ENCODE measurements at places on chromosomes 13 and 19.

GRCh38 chr19:42290136-42290522, 11.8 kb upstream of the PRR19 start:
- DNase-seq = no peak
- no peaks in the 10 kb centered on the region for H3K4me1 ChIP-seq
- H3K27ac ChIP-seq = no peak overlapping the region
- no peak overlapping the region for H3K4me3 ChIP-seq

GRCh38 chr19:17001603-17002183, 24.9 kb downstream of the CPAMD8 start:
- H3K27ac ChIP-seq = no peak overlapping the region
- H3K4me1 ChIP-seq = no peaks in the 10 kb centered on the region
- no peaks in the 10 kb centered on the region for H3K27me3 ChIP-seq
- no peak overlapping the region for H3K4me3 ChIP-seq

GRCh38 chr19:56252699-56253422, 19.7 kb upstream of the EDDM13 start:
- no peaks in the 10 kb centered on the region for H3K36me3 ChIP-seq
- no peak overlapping the region for H3K4me3 ChIP-seq
- H3K27me3 ChIP-seq = no peaks in the 10 kb centered on the region
- H3K27ac ChIP-seq = no peak overlapping the region
- peak; percentile 81 for DNase-seq

- H3K4me1 ChIP-seq = no peaks in the 10 kb centered on the region
- H3K27me3 ChIP-seq = no peaks in the 10 kb centered on the region
- no peak overlapping the region for H3K27ac ChIP-seq
- no peaks in the 10 kb centered on the region for H3K36me3 ChIP-seq
These were observed 7.3 kb downstream of the RELB start for GRCh38 chr19:45008552-45008951.
